ENCODE measurements at places on chromosomes 6 and 20.
A peak's percentile ranks its signal among the peaks of the same experiment; 100 is the strongest.

- no peak for DNase-seq
Measured at GRCh38 chr6:1496836-1497760, 107.7 kb downstream of the FOXF2 start.

DNA sequence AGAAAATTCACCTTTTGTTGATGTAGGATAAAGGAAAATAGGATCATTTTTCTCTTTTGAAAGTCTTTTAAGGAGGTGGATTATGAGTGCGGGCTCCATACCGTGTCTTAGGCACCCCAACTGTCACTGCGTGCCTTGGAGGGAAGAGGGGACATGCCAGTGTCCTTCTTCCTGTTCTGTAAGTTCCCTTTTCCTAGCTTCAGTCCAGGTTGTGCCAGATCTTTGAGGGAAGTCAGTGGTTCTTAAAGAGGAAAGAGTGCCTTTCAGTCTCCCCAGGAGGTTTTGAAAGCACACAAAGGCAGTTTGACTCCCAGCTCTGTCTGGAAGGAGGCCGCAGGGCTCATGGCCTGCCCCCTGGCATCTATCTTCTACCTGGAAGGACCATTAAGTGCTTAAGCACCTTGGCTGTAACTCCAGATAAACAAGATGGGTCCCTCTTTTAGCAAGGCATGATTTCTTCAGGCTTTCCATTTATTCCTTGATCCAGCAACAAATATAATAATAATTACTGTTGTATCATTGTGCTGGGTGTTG is 13.0 kb downstream of the EFCAB8 start:
- no peak for DNase-seq

GRCh38 chr6:122569230-122569771 is 40.9 kb upstream of the PKIB start:
- no peak for DNase-seq

GRCh38 chr6:141105481-141105880 is 1027.2 kb upstream of the GJE1 start:
- peak; percentile 89 for DNase-seq

DNA sequence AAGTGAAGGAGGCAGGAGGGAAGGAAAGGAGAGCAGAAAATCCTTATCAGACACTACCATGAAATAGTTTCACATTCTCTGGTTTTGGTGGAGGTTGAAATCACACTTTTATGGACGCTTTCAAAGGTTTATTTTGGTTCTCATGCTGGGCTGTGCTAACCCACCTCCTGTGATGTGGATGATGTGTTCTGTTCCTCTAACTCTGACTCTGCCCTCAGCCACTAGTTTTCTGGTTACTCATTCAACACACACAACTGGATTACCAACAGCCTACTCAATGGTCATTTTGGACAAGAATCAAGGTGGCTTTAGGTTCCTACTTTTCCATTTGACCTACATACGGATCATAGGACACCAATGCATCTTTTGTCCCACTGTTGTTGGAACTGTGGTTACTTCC is 522.1 kb upstream of the BTBD3 start:
- no peak for DNase-seq

DNA sequence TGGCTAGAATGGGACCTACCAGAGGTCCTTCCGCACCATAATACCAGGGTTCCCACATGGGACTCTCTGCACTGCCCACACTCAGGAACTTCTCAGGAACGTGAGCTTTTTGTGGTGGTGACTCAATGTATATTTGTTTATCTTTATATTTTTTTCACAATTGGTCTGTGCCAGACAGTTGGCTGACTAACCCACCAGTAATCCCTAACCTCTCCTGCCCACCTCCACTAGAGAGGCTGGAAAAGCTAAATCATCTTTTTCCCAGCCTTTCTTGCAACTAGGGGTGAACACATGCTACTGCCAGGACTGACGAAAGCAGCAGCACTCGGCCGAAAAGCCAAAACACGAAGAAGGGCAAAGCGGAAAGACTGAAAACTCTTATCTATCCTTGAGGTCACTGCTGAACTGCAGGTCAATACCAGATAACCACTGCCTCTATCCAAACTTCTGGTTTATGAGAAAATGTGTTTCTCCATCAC is 112.9 kb downstream of the TRERF1 start:
- peak; percentile 98 for DNase-seq

GRCh38 chr6:159790956-159791598 is 810 bp downstream of the MRPL18 start:
- DNase-seq, result no peak

GRCh38 chr6:133749427-133749826 is 139.5 kb upstream of the TCF21 start:
- no peak for DNase-seq

- peak; percentile 17 for DNase-seq
Measured at GRCh38 chr6:109961611-109962041, 16.5 kb upstream of the GPR6 start.

GRCh38 chr6:111687652-111688051 is 82.0 kb upstream of the TRAF3IP2 start:
- DNase-seq, result no peak

DNA sequence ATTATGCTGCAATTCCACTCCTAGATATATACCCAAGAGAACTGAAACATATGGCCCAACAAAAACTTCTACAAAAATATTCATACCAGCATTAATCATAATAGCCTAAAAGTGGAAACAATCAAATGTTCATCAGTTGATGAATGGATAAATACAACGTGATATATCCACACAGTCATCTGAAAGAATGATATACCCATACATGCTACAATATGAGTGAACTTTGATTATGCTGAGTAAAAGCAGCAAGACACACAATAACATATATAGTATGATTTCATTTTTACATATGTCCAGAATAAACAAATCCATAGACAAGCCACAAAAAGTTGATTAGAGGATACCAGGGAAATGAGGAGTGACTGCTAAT is 30.7 kb downstream of the CDK19 start:
- no peak for DNase-seq

DNA sequence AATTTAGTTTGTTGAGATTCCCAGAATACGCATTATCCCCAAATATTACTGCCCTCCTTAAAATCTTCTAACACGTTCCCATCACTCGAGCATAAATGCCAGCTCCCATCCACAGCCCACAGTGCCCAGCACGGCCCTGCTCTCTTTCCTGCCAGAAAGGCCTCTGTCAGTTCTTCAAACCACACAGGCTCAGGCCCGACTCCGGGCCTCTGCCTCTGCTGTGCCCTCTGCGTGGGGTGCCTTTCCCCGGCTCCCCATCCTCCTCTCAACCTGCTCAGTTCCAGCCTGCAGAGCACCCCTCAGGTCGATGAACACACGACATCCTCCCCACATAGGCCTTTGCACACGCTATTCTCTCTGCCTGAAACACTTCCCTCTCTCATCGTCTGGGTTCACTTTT is 12.8 kb downstream of the ULBP3 start:
- no peak for DNase-seq

GRCh38 chr20:35773154-35773751 is 1.4 kb downstream of the PHF20 start:
- no peak for DNase-seq

DNA sequence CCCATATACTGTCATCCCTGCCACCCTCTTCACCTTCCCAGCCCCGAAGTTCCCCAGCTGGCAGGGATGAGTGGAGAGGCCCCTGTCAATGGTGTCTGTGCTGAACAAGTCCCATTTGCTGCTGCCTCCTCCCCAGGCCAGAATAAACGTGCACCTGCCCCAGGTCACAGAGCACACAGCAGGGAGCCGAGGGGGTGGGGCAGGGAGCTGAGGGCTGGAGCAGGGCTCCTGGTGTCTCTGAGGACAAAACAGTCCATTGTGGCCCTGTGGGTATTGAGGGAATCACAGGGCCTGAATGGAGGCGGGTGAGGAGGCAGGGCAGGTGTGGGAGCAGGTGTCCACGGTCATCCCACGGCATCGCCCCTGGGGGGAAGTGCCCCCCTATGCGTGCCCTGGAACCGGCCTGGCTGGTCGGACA is 55.8 kb downstream of the SNAI1 start:
- no peak for DNase-seq

- DNase-seq, result no peak
Measured at GRCh38 chr6:147438758-147439528, 69.5 kb upstream of the SAMD5 start.

- no peak for DNase-seq
Measured at GRCh38 chr6:126437205-126437604, 97.3 kb downstream of the CENPW start.

DNA sequence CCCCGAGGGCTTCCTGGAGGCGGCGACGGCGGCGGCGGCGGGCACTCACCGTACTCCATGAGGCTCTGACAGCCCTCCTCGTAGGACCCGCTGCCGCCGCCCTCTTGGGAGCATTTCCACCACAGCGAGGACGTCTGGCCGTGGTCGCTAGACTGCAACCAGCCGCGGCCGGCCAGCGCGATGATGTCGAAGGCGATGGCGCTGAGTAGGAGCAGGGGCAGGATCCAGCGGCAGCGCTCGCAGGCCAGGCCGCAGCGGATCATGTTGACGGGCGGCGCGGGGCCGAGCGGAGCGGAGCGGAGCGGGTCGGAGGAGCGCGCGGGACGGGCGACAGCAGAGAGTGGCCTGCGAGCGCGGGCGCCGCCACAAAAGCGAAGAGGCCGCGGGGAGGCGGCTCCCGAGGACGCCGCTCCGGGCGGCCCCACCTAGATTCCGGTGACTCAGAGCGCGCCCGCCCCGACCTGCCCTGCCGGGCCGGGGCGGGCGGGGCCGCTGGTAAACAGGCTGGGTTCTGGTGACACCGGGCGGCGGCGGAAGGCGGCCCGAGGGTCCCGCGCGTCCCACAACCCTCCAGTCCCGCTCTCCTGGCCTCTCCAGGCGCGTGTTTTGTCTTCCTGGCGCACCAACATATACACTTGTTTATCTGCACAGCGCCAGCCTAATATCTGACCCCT is at the start of gene PERP:
TSS of gene PERP (minus strand) at position 342 of the 674 bp plus-strand sequence. CDS start at position 263, 79 bp downstream.
- DNase-seq, result peak; percentile 41

DNA sequence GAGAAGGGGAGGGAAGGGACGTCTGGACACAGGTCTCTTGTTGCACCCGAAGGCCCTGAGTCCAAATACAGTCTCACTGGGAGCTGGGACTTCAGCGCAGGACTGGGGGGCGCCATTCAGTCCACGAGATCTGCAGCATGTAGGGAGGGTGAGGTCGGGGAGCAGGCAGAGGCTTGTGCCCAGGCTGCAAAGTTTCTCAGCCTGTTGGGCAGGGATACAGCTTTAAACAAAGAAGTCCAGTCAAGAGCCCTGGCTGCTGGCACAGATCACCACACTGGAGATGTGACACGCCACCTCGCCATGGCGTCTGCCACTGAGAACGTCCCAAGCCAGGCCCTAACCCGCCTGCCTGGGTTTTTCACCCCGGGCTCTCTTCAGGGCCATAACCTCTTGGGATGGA is 256.6 kb downstream of the DLL1 start:
- DNase-seq, result no peak

- DNase-seq, result no peak
Measured at GRCh38 chr6:134632024-134632423, 314.1 kb upstream of the SGK1 start.

GRCh38 chr6:25615471-25615870 is 36.5 kb upstream of the SCGN start:
- DNase-seq, result no peak

DNA sequence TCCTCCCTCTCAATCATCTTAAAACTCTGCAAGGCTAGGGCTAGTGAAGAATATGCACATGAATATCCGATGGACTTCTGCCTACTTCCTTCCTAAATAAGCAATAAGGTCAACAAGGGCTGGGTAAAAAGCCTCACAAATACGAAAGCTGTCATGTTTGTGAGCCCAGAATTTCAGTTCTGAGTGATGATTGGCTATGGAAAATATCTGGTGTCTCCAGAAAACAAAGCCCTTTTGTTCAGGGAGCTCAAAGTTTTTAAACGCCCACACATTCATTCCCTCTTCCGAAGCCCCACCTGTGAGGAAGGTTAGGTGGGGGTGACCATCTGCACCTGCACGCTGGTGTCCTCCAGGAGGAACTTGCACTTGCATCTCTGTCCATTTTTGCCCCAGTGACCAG is 126.9 kb upstream of the ARMC2 start:
- DNase-seq, result no peak

- DNase-seq, result peak; percentile 19
Measured at GRCh38 chr6:134936476-134936875, 13.4 kb downstream of the ALDH8A1 start.

- no peak for DNase-seq
Measured at GRCh38 chr20:6956574-6956973, 189.1 kb downstream of the BMP2 start.

DNA sequence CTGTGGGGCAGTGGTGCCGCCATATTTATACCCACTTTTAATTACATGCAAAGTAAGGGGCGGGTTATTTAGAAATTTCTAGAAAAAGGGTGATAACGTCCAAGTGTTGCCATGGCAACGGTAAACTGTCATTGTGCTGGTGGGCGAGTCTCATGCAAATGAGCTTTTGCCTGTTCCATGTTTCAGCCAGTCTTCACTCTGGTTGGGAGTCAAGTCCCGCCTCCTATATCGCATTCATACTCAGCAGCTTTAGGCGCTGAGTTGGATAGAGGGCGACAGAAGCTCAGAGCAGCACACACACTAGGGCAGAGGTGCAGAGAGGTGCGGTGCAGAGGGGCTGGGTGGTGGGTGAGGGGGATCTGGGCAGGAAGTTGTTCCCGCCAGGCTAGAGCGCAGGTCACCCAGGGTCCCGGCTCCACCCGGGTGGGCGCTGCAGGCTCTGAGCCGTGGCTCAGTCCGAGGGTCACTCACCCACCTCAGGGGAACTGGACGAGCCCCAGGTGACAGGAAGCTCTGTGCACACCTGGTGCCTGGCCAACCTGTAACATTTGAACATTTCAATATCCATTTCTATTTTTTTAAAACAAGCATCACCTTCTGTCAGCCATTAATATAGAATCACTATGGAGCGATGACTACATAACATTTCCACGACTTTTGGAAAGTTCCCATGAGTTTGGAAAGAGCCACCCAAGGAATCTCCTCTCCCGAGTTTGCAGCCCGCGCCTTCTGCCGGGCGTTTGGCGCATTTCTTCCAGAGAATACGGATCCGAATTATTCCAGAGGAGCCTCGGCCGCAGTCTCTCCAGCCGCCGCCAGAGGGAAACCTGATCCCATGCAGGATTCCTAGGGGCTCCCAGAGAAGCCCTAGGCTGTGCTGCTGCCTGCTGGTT is 89.1 kb upstream of the PHACTR3 start:
- peak; percentile 73 for DNase-seq

- no peak for DNase-seq
Measured at GRCh38 chr6:119482850-119483285, 133.3 kb upstream of the MAN1A1 start.

GRCh38 chr6:152598901-152599537 is 38.1 kb downstream of the SYNE1 start:
- peak; percentile 28 for DNase-seq

DNA sequence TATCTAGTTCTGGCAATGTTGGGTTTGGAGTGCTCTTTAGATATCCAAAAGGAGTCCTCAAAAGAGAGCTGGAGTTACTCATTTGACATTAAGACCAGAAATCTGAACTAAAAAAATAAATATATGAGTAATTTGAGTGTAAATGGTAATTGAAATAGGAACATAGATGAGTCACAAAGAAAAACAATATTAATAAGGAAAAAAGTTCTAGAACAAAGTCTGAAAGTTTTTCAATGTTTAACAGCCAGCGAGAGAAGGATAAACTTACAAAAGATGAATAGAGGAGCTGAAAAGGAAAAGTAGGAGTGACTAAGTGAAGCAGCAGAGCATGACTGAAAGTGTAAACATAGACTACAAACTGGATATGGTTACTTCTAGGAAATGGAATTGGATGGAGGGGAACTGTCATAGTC is 46.8 kb downstream of the EPM2A start:
- peak; percentile 29 for DNase-seq

- no peak for DNase-seq
Measured at GRCh38 chr20:23970049-23970448, 18.5 kb downstream of the GGTLC1 start.

GRCh38 chr6:14452567-14453527 is 335.3 kb downstream of the CD83 start:
- DNase-seq, result no peak
